ENCODE measurements at places on chromosomes 11 and 22.

DNA sequence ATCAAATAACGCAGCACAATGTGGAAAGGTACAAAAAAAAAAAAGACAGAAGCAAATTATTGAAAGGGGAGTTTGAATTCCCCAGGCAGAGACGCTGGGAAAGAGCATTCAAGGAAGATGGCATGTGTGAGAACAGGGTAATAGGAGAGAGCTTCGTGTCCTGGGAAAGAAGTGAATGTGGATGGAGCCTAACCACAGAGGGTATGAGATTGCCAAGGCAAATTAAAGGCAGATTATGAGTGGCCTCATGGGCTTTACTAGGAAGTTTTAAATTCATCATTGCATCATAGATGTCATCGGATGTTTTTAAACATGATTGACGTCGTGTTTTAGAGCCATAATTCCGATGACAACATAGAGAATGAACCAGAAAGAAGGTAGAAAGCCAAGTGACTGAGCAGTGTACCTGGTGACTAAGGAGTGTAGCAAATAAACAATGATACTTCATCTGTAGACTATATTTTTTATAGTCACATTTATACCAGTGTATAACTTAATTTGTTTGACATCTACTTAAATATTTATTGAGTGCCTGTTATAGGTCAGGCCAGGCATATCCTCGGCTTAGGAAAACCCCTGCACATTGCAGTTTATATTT, 151.4 kb downstream of the MSANTD4 start:
- DNase-seq: no peak

- no peak for DNase-seq
These were observed 15.9 kb upstream of the APOBEC3A start for GRCh38 chr22:38941488-38941987.

DNA sequence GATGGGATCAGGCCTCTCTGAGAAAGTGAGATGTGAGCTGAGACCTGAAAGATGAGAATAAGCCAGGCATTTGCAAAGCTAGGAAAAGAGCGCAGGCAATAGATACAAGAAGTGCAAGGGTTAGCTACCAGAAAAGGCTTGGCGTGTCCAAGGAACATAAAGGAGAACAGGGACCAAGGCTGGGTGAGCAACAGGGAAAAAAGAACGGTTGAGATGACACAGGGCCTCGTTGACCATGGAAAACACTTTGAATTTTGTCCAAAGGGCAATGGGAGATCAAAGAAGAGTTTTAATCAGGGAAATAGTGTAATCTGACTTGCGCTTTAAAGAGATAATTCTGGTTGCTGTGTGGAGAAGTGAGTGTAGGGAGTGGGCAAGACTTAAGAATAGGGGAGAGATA, 35.0 kb downstream of the RAB30 start:
- no peak for DNase-seq

DNA sequence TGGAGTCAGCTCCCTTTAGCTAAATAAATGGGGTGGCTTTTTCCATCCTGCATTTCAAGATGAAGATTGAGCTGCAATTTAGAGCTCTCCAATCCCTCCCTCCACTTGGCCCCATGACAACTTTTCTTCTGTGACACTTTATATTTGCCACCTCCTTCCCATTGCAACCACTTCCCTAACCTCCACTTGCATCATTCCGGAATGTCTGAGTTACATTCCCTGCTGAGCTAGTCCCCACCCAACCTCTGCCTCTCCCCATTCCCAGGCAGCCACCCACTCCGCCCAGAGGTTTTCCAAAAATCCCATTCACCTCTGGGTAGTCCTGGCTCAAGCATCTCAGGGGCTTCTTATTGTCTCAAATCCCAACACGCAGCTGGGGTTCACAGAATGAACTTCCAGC, 24.7 kb downstream of the PC start:
- DNase-seq: no peak

- DNase-seq: peak; percentile 66
These were observed 31.4 kb downstream of the CREB3L1 start for GRCh38 chr11:46308631-46309419.

DNA sequence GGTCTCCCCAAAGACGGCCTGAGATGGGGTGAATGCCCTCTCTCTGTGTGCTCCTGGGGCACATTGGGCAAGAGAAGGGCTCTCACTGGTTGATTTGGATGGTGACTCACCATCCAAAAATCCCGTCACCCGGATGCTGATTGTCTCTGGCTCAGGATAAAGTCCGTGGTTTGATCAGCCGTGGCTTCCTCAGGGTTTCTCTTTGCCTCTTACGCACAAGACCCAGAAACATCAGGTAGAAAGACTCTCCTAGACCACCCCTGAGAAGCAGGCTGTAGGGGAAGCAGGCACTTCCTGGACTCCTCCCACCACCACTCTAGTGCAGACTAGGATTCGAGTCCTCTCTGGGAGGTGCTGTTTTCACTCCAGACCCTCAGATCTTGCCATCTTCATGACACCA, 176.1 kb upstream of the NCAM1 start:
- no peak for DNase-seq

DNA sequence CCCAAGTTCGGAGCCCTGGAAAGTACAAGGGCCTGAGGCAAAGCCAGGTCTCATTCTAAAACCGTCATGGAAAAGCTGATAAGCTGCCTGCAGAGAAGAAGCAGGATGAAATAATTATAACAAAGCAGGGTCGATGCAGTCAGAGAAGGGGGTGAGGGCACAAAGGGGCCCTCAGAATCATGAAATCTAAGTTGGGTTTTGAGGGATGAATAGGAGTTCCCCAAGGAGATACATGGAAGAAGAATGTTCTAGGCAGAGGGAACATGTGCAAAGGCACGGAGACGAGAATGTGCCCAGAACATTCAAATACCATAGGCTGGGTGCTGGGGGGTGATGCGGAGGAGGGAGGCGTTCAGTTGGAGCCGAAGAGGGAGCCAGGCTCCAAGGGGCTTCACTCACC, 25.0 kb downstream of the IGLL1 start:
- DNase-seq: no peak

- DNase-seq: no peak
These were observed 39.0 kb downstream of the BMAL1 start for GRCh38 chr11:13316528-13316961.

DNA sequence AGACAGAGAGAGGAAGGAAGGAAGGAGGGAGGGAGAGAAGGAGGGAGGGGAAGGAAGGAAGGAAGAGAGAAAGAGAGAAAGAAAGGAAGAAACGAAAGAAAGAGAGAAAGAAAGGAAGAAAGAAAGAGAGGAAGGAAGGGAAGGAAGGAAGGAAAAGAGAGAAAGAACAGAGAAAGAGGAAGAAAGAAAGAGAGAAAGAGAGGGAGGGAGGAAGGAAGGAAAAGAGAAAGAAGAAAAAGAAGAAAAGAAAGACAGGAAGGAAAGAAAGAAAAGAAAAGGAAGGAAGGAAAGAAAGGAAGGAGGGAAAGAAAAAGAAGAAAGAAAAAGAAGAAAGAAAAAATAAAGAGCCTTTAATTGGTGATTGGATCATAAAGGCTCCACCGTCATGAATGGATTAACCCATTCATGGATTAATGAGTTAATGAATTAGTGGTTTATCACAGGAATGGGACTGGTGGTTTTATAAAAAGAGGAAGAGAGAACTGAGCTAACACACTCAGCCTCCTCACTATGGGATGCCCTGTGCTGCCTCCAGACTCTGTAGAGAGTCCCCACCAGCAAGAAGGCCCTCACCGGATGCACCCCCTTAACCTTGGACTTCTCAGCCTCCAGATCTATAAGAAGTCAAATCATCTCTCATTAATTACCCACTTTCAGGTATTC, 9.0 kb upstream of the PLAAT2 start:
- DNase-seq: no peak

DNA sequence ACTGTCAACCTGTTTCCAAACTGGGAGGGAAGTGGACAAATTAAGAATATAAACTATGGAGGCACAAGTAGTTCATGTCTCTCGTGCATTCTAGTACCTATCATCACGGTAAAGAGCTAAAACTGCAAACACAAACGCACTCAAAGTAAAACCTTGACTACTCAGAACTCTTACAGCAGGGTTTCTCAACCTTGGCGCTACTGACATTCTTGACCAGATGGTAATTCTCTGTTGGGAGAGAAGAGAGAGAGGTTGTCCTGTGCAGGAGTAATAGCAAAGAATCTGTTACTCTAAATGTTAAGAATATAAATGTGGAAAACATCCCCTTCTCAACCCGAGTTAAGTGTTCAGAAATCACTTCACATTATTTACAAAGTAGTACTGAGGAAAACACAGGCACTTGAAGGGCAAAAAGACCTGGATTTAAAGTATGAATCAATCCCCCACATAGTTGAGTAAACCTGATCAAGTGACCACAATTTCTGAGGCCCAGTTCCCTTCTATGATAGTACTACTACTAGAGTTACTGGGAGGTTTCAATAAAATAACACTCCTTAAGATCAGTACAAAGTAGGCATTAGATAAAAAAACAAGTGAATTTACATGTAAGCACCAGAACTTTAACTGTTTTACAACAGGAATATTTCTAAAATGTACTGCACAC, 73.1 kb upstream of the ARHGAP32 start:
- DNase-seq: no peak

- no peak for DNase-seq
These were observed 34.8 kb downstream of the MRGPRX2 start for GRCh38 chr11:19025481-19026406.

DNA sequence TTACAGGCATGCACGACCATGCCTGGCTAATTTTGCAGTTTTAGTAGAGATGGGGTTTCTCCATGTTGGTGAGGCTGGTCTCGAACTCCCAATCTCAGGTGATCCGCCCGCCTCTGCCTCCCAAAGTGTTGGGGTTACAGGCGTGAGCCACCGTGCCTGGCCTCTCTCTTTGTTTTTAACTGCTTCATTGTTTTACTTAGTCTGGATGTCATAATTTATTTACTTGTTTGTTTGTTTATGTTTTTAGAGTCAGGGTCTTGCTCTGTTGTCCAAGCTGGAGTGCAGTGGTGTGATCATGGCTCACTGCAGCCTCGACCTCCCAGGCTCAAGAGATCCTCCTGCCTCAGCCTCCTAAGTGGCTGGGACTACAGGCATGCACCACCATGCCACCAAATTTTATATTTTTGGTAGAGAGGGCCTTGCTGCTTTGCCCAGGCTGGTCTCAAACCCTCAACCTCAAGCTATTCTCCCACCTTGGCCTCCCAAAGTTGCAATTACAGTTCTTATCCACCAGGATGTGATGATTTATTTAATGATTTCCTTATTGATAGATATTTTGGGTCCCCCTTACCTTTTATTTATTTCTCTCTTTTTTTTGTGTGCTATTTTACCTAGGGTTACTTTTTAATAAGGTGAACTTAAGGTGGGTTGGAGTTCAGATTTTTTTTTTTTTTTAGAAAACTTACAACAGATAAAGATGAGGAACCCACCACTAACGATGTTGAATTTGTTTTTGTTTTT, 52.6 kb upstream of the ADA2 start:
- DNase-seq: no peak

- DNase-seq: no peak
These were observed 90.7 kb upstream of the OR4B1 start for GRCh38 chr11:48125866-48126265.

DNA sequence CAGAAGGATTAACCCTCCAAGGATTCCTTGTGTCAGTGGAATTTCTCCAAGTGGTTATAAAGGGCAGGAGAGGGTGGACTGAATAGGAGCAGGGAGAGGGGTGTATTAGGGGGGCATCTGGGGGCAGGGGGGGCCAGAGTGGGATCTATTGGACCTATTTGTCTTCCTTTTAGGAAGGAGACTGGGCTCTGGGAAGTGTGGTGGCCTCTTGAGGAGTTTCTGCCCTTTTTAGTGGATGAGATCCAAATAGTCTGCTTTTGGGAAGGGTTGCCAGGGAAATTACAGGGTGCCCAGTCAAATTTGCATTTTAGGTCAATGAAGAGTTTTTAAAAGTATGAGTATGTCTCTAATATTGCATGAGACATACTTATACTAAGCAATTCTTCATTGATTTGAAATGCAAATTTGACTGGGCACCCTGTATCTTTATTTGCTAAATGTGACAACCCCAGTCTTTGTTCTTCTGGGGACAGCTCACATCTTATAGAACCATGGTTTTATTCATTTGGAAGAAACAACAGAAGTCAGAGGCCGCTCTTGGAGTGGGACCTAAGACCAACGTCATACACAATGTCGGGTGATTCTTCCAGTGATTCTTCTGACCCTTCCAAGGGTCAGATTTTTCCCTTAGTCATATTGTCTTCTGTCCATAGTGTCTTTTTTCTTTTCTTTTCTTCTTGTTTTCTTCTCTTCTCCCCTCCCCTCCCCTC, 429 bp upstream of the SLC22A6 start:
- DNase-seq: no peak

DNA sequence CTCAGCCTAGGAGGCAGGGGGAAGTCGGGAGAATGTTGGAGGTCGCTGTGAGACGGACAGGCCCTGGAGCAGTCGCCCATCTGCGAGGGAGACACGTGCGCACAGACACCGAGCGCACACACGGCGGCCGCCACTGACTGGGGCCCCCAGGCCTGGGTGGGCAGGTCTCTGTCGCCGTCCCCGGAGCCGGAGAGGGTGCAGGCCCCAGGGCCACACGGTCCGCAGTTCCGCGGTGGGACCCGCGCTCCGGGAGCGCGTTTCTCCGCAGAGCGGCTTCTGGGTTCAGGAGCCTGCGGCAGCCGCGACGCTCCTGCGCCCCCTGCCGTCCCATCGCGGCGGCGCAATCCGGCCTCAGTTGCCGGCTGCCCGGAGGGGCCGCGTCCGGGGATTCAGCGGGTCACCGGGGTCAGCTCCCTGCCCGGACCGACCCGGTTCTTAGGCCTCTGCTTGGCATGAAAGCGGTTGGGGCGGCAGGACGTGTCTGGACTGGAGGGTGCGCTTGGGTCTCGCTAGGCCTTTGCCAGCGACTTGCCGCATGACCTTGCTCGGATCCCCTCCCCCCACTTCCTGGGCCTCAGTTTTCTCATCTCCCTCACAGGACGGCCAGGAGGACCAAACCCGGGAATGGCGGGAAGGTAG, 31.2 kb downstream of the PDE2A start:
- DNase-seq: peak; percentile 61

DNA sequence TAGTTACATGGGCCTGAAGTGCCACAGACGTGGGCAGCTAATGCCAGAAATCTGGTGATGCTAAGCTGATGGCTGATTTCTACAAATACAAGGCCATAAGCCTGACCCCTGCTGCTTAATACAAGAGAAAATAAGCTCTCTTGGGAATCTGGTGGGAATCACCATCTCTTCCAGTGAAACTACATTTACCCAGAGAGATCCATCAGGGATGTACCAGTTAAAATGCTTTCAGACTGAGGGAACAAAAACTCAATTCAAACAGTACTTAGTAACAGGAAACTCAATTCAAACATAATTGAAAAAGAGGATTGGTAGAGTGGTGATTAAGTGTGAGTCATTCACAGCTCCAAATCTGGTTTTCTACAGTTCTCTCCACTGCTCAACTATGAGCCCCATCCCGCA, 1.7 kb upstream of the CAVIN3 start:
- DNase-seq: no peak

- no peak for DNase-seq
These were observed 15.3 kb upstream of the BID start for GRCh38 chr22:17789379-17790200.

DNA sequence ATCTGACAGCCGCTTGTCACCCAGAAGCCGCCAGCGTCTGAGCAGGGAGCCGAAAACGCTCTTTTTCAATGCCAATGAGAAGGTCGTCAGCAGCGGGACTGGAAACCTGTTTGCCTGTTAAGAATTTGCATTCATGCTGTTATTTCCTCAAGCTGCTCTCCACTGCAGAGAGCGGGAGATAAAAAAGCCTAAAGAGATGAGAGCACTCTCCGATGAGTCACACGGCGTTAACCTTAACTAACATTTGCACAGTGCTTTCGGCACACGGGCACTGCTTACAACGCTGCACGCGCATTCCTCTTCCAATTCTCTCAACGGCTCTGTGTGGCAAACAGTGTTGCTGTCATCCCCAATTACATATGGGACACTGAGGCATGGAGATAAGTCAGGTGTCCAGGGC, 40.0 kb upstream of the RTL6 start:
- DNase-seq: peak; percentile 23

Measured in ACHN (cell line).